Activated CD4-positive, alpha-beta memory T cell treated with anti-CD3 and anti-CD28 coated beads for 36 hours (primary cell): ENCODE measurements at places on chromosomes 12 and 14.

DNA sequence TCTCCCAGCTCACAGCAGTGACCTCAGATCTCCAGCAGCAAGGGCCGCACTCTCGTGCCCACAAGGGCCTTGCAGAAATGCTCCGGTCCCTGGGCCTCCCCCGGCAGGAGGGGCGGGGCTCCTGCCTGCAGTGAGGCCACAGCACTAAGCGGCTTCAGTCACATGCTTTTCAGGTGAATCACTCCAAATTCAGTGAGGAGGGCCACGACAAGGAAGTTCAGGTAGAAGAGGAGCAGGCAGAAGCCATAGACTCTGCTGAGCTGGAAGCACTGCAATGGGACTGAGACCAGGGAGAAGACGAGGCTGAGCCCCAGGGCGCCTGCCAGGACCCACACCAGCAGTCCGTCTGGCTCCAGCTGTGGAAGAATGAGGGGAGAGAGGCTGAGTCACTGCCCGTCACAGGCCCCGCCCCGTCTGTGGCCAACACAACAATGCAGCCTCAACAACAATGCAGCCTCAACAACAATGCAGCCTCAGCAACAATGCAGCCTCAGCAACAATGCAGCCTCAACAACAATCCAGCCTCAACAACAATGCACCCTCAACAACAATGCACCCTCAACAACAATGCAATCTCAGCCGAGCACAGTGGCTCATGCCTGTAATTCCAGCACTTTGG lies 35.2 kb downstream of the SLC8B1 start:
- H3K27me3 ChIP-seq, result no peaks in the 10 kb centered on the region
- H3K27ac ChIP-seq, result no peak overlapping the region
- no peak for DNase-seq

- H3K27ac ChIP-seq, result peak overlapping the region; percentile 50
- no peaks in the 10 kb centered on the region for H3K27me3 ChIP-seq
- peaks cover 64% of the 10 kb centered on the region for H3K4me1 ChIP-seq
- no peak overlapping the region for H3K4me3 ChIP-seq
- H3K36me3 ChIP-seq, result peaks cover 48% of the 10 kb centered on the region
- DNase-seq, result peak; percentile 85
These were observed 3.6 kb downstream of the ISCU start for GRCh38 chr12:108565976-108566375.

DNA sequence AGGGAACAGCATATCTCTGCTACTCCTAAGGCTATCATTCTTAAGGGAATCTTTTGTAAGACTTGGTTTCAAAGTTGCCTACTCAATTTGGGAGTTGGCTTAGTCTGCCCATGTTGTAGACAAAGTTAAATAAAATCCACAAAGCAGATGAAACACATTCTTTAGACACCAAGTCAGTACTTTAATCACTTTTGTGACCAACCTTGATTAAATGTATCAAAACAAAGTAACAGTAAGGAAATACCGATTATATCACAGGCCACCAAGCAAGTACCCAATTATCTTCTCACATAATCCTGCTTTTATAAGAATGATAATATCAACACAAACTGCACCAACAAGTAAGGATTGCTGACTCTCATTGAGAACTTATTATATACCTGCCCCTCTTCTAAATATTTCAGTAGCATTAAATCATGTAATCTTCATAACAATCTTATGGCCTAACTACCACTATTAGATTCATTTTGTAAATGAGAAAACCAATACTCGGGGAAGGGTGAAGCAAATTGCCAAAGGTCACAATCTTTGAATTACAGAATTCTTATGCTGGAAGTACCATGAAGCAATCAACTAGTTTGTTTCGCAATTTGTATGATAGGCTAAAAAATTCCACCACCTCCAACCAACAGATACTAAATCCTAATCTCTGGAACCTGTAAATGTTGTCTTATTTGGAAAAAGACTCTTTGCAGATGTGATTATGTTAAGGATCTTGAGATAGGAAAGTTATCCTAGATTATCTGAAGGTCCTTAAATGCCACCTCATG lies 12.6 kb upstream of the DIO2 start:
- no peak overlapping the region for H3K4me3 ChIP-seq
- no peaks in the 10 kb centered on the region for H3K4me1 ChIP-seq
- H3K27ac ChIP-seq, result no peak overlapping the region
- DNase-seq, result no peak
- H3K27me3 ChIP-seq, result no peaks in the 10 kb centered on the region

- no peaks in the 10 kb centered on the region for H3K27me3 ChIP-seq
- DNase-seq, result no peak
- H3K27ac ChIP-seq, result no peak overlapping the region
- no peak overlapping the region for H3K4me3 ChIP-seq
These were observed 12.1 kb upstream of the PRR4 start for GRCh38 chr12:10861366-10861765.

GRCh38 chr12:92513231-92513730 lies 189.5 kb upstream of the PLEKHG7 start:
- no peaks in the 10 kb centered on the region for H3K36me3 ChIP-seq
- H3K27me3 ChIP-seq, result no peaks in the 10 kb centered on the region
- peaks cover 18% of the 10 kb centered on the region for H3K4me1 ChIP-seq
- no peak overlapping the region for H3K27ac ChIP-seq
- DNase-seq, result no peak

DNA sequence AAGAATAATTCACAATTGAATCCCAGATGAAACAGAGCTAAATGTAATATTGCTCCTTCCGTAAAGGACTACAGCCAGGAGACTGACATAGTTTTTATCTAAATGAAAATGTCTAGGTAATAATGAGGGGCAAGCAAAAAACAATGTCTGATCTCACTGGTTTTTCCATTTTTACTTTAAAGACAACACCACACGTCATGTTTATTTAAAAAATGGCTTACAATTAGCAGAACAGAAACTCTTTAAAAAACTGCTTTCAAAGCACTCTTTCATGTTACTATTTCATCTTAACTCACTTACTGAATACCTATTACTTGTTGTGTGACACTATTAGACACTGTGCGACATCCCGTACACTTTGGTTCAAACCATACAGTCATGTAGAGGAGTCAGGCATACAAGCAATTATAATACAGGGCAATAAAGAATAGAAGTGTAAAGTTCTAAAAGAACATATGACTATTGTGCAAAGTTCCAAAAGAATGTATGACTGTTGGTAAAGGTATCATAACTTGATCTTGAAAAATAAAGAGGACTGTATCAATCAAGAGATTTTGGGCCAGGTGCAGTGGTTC lies 9.1 kb downstream of the BTBD7 start:
- no peak overlapping the region for H3K4me3 ChIP-seq
- H3K4me1 ChIP-seq, result peaks cover 42% of the 10 kb centered on the region
- no peak for DNase-seq

GRCh38 chr12:73769337-73769736 lies 768.3 kb upstream of the ATXN7L3B start:
- H3K27me3 ChIP-seq, result no peaks in the 10 kb centered on the region
- DNase-seq, result no peak
- H3K4me1 ChIP-seq, result no peaks in the 10 kb centered on the region
- no peaks in the 10 kb centered on the region for H3K36me3 ChIP-seq

DNA sequence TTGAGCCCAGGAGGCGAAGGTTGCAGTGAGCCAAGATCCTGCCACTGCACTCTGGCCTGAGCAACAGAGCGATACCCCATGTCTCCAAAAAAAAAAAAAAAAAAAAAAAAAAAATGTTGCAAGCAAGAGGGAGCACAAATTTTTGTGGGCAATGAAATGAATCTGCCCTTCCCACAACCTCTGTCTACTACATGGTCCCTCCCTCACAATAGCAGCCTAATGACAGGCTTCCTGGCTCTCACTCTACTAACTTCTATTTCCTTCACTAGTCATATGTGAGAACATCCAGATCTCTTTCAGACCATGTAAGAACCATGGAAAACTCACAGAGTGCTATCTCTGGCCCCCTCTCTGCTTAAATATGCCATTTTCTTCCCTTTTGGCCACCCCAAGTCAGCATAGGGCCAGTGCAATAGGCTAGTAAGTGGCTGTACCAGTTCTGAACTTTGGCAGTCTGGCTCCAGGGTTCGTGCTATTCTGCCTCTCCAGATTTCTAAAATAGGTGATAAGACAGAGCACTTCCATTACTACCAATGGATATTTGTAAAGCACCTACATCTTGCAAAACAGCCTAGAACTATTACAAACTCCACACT lies 7.1 kb downstream of the OSBPL8 start:
- no peak overlapping the region for H3K4me3 ChIP-seq
- DNase-seq, result no peak
- no peak overlapping the region for H3K27ac ChIP-seq
- peaks cover 3% of the 10 kb centered on the region for H3K36me3 ChIP-seq

DNA sequence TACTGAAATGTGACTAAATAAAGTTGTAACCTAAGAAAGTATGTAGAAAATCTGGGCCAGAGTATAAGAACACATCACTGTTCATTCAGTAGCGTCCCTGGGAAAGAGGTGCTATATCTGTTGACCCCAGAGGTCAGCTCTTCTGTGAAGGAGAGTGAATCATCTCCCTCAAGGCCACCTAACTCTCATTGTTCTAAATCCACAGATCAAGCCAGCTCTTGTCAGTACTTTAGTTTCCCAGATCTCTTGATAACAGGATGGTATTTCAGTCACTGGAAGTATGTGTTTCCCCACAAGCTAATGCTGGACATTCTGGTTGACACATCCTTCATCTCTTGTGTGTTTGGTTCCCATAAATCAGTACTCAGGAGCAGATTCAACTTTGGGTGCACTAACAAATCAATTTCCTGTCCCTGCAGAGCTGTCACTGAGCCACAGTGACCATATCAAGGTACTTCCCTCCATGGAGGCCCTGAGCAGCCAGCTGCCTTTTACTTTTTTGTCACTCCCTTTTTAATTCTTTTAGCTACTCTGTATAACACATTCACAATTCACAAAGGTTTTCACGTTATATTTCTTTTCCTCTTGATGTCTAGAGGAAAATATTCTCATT lies 7.8 kb downstream of the KRT1 start:
- H3K27me3 ChIP-seq, result no peaks in the 10 kb centered on the region
- DNase-seq, result no peak
- no peak overlapping the region for H3K4me3 ChIP-seq
- H3K36me3 ChIP-seq, result no peaks in the 10 kb centered on the region
- no peak overlapping the region for H3K27ac ChIP-seq

- peaks cover 3% of the 10 kb centered on the region for H3K36me3 ChIP-seq
- no peak overlapping the region for H3K4me3 ChIP-seq
- H3K27me3 ChIP-seq, result peaks cover 5% of the 10 kb centered on the region
- DNase-seq, result no peak
- H3K4me1 ChIP-seq, result no peaks in the 10 kb centered on the region
These were observed 3.7 kb upstream of the COX8C start for GRCh38 chr14:93343266-93343665.

DNA sequence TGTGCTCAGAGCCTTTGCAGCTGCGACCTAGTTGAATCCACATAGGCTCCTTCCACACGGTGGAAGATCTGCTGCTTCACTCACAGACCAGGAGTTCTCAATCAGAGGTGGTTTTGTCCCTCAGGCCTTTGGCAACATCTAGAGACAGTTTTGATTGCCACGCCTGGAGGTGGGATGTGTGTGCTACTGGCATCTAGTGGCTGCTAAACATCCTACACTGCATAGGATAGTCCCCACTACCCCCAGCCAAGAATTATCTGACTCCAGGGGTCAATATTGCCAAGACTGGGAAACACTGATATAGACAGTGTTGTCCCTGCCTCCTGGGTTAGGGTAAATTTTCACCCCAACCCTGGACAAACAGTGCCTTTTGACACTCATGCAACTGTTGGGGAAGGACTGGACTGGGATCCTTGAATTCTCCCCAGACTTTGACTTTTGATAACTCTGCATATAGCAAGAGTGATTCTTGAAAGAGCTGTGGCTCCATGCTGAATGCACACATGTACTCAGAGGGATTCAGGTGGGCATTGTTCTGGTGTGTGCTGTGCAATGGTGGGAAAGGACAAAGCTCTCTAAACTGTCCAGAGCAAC lies 39.8 kb downstream of the BAZ2A start:
- peak; percentile 38 for DNase-seq
- H3K4me3 ChIP-seq, result no peak overlapping the region
- H3K36me3 ChIP-seq, result no peaks in the 10 kb centered on the region

GRCh38 chr12:106138633-106139421 lies at the start of gene NUAK1:
Gene NUAK1, minus strand, starts transcription at chr12:106138954. Its CDS starts 301 bp downstream, at chr12:106138653.
- H3K27me3 ChIP-seq, result peaks cover 56% of the 10 kb centered on the region
- H3K36me3 ChIP-seq, result no peaks in the 10 kb centered on the region
- H3K27ac ChIP-seq, result no peak within 1 kb of the TSS
- peak within 1 kb of the TSS; percentile 54 for H3K4me3 ChIP-seq

- no peak for DNase-seq
- H3K4me1 ChIP-seq, result peaks cover 13% of the 10 kb centered on the region
- H3K4me3 ChIP-seq, result no peak overlapping the region
- H3K27me3 ChIP-seq, result no peaks in the 10 kb centered on the region
- no peak overlapping the region for H3K27ac ChIP-seq
These were observed 61.0 kb downstream of the HECTD4 start for GRCh38 chr12:112321245-112321644.

- H3K27ac ChIP-seq, result no peak overlapping the region
- H3K4me3 ChIP-seq, result no peak overlapping the region
- peaks cover 21% of the 10 kb centered on the region for H3K36me3 ChIP-seq
- peaks cover 35% of the 10 kb centered on the region for H3K4me1 ChIP-seq
These were observed 3.5 kb downstream of the PCNX4 start for GRCh38 chr14:60095231-60095630.
